Heart right ventricle (tissue), 16 donors: ENCODE measurements at places on chromosomes 16 and 17. TPM values are rescaled to one million over a fixed set of nuclear protein-coding genes. Genes with fewer than 3 reads are reported as not detected.

Gene FGF11
- polyA plus RNA-seq = 2.0 TPM

Gene RAB26
- polyA plus RNA-seq = 6.4 TPM

Gene WFIKKN2
- 0.10 TPM for polyA plus RNA-seq

Gene TBC1D3C
- 0.88 TPM for polyA plus RNA-seq

Gene TLCD2
- 1.6 TPM for polyA plus RNA-seq

Gene DYNLL2
- 45.3 TPM for polyA plus RNA-seq

Gene CDYL2
- polyA plus RNA-seq = 0.59 TPM
